ENCODE measurements at places on chromosomes 6 and 20.

- DNase-seq = no peak
These were observed 85.7 kb downstream of the TAF4 start for GRCh38 chr20:61979701-61980635.

DNA sequence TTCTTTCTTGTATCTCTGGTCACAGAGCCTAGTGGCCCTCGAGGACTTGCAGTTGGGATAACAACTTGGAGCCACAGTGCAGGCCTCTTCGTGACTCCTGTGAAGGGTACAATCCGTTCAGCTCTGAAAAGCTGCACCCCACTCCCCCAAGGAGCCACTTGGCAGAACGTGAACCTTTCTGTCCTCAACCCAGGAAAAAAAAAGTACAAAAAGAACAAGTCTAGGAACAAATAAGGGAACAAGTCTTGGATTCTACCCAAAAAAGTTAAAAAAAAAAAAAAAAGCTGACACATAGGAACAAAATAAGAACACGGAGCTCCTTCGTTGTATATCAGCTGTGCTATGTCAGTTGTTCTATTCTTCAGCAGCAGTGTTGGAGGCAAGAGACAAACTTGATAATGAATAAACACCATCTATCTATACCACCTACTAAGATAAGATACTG, 77.9 kb upstream of the TULP1 start:
- DNase-seq = no peak

DNA sequence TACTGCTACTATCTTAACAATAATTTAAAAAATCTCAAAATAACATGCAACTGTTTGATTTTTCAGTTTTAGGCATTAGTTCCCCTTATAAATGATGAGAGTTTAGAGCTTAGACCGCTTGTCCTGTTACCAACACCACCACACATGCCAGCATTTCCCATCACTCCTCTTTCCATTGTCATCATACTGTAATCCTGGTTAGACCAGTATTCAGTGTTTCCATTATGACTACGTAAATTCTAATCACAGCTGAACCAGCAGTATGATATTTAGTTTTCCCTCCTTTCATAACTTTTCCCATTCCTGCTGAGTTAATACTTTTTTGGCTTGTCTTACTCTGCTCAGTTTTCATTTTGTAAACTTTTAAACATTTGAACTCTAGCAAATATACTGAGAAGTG, 12.2 kb upstream of the TBC1D20 start:
- DNase-seq = no peak

DNA sequence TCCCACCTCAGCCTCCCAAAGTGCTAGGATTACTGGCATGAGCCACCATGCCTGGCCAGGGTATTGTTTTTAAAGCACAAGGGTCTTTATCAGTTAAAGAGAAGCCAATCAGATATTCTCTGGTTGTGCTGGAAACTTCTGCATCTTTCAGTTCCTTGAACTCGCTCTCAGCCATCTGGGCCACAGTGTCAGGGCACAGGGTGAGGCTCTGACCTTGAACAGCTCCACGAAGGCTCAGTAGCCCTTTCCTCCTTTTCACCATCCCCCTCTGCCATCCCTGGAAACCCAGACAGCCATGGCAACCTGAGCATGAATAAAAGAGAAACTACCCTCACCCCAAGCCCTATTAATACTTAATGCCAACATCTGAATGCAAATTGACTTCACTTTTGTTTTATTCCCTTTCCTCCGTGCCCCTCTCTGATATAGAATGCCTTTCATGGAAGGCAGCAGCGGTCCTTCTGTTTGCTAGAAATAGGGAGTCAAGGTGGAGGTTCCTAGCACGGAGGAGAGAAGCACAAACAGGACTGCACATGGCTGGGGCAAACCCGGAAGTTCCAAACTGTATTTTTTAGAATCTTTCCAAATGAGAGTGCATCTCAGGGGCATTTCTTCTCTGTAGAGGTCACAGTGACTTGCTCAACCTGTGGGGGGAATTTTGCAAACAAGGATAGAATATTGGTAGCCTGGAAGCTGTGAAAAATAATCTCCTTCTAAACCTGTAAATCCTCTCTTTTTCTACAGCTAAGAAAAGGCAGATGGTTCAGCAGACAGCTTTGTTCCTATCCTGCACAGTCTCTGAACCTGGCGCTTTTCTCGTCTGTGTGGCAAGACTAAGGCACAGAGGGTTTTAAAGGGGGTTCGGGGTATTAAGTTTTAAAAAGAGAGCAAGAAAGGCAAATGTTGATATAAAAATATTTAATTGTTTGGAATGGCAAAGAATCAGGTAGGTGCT, 176.4 kb upstream of the RREB1 start:
- no peak for DNase-seq

GRCh38 chr6:123632641-123633040, 4.1 kb downstream of the TRDN start:
- DNase-seq = no peak

DNA sequence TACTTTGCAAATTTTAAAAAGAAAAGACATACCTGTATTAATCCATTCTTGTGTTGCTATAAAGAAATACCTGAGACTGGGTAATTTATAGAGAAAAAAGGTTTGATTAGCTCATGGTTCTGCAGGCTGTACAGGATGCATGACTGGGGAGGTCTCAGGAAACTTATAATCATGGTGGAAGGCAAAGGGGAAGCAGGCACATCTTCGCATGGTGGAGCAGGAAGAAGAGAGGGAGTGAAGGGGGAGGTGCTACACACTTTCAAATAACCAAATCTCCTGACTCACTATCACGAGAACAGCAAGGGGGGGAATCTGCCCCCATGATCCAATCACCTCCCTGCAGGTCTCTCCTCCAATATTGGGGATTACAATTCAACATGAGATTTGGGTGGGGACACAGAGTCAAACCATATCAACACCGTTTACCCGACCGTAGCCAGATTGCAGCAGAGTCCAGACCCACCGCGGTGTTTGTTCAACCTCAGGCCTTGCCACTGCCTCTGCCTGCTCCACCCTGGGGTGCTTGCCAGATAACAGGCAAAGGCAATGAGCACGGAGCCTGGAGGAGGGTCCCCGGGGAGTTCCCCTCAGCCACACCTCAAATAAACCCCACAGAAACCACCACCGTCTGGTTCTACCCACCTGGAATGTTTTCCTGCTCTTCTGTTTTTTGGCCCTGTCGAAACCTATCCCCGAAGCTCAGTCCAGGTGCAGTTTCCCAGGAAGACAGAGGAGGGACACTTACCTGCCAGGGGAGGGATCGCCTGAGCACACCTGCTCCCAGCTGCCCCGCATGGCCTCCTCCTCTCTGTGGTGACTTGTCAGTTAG, 142.2 kb upstream of the AFDN start:
- no peak for DNase-seq

- no peak for DNase-seq
These were observed 56.1 kb downstream of the PHACTR3 start for GRCh38 chr20:59660471-59660870.

GRCh38 chr20:56423211-56423610, 11.2 kb downstream of the CASS4 start:
- DNase-seq = no peak

DNA sequence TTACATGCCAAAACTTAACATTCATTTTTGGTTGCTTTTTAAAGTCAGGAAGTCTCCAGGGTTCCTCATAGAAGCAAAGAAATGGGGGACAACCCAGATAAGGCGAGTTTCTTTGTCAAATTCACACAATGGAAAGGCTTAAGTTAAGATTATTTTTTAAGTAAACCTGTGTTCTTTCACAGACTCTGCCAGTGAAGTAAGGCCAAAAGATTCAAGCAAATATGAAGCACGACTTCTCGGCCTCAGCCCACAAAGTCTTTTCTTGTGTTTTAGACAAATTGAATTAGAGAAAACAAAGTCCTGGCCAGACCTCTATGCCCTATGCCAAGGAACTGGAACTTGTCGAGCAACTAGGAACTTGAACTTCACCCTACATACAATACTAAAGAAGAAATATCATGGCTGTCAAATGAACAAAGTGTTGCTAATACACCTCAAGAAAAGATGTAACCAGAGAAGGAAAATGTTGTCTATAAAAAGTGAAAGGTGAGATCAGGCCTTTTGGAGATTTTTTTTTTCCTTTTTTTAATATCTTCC, 540.0 kb upstream of the JARID2 start:
- no peak for DNase-seq

DNA sequence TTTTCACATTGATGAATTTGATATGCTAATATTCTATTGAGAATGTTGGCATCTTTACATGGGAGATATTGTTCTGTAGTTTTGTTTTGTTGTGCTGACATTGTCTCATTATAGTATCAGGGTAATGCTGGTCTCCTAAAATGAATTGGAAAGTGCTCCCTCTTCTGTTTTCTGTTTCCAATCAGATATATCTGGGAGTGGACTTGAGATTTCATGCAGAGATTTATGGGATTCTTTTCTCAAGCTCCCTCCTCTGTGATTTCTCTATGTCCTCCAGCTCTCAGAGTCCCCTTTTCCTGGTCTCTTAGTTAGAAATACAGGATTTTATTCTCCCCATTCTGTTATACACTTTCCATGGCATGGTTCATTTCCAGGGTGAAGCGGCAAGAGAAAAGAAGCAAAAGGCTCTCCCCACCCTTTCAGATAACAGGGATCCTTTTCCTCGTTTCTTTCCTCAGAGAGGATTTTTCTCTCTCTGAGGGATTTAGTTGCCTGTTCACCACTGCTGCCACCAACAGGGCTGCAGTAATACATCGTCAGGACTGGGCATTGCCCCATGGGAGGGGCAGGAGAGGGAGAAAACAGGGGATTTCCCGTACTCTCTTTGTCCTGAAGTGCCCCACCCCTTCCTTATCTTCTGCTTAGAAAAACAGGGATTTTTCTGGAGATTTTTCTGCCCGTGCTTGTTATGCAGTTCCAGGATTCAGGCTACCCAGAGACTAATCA, 59.3 kb upstream of the STMND1 start:
- DNase-seq = peak; percentile 22

DNA sequence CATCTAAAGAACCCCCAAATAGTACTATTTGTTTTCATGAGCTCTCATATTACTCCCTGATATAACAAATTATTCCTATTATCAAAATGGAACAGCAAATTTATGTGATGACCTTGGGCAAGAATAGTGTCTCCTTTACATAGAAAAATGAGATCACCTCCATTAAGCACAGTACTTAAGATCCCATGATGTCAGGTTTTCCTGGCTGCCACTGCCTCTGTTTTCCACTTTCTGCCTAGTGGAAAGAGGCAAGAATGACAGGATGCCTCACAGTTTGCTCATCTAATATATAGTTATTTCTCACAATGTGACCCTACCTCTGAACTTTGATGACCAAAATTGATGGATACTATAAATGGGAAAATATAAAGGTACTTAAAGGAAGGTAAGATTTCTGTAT, 260.1 kb upstream of the SGK1 start:
- DNase-seq = no peak

DNA sequence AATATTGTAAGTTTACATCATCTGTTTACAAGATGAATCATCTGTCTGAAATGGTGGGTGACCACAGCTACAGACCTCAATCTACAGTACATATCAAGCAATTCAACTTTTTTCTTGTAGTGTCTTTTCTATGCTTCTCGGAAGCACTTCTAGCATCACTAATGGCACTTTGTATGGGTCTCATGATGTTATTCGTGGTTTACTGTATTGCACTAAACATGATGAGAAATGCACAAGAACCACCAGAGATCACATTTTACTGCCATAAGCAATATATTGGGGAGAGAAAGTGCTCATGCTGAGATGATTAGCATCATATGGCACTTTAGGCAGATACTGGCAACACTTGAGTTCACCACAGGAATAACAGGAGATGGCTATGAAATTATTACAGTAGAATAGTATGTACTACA, 15.4 kb upstream of the BTBD3 start:
- no peak for DNase-seq

DNA sequence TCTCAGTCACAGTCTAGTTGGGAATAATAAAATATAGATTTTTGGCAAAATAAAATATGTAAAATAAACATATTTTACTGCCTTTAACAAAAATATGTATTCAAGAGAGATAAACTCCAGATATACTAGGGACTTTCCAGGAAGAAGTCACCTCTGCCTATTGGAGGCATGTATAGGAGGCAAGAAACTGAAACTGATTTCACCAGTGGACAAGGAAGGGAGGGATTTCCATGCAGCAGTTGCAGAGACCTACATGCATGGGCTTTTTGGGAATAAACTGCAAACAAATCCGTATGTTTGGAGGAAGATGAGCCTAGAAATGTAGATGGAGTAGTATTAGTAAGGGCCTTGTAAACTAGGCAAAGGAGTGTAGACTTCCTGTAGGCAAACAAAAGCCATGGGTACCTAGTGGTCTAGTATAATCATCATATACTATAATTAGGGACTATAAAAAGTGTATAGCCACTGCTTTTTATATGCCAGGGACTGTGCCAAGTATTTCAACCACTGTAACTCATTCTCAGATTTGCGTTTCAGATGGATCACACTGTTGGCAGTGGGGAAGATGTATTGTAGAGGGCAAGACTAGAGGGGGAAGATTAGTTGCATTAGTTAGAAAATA, 38.9 kb downstream of the CD109 start:
- no peak for DNase-seq

DNA sequence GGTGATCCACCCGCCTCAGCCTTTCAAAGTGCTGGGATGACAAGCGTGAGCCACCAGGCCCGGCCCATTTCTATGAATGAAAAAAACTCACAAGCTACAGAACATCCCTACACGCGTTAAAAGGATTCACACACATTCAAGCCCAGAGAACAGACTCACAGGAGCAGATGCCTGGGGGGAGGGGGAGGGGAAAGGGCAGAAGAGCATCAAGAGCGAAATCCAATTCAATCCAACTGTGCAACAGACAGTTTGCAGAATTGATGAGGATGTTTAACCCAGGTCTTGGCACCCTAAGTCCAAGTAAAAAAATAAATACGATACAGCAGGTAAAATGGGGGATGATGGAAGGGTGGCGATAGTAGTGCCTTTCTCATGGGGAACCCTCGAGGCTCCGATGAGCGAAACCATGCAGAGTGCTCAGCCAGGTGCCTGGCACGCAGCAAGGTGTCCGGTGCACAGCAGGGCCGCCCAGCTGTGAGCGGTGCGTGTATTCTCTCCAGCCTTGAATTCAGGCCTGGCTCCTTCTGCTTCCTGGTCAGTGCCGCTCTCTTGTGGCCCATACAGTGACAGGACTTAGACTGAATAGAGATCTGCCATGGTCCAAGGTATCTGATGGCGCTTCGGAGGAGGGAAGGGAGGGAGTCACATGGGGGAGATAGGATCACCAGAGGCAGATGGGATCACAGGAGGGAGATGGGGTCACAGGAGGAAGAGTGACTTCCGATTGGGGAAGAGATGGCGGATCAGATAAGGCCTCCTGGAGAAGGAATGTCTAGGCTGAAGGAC, 35.4 kb upstream of the ANGPT4 start:
- no peak for DNase-seq

- DNase-seq = no peak
These were observed 25.5 kb upstream of the OLIG3 start for GRCh38 chr6:137519629-137520176.
